ENCODE measurements at places on chromosomes 7 and 10.
A peak's percentile ranks its signal among the peaks of the same experiment; 100 is the strongest.

DNA sequence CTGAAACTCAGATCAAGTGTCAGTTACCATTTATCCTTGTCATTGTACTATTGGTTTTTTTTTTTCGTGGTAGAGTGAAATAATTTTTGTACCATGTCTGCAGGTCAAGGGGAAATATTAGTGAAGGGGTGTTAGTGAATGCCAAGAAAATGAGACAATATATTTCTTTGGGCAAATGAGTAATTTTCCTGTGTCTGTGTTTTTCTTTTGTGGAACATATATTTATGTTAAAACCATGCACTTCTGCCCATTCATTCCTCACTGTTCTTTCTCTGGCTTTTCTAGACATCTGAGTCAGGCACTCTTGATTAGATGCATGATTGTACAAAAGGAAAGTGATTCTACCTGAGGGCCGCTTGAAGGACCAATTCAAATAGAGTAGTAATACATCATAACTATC, 161.6 kb downstream of the BICC1 start:
- no peak for DNase-seq

DNA sequence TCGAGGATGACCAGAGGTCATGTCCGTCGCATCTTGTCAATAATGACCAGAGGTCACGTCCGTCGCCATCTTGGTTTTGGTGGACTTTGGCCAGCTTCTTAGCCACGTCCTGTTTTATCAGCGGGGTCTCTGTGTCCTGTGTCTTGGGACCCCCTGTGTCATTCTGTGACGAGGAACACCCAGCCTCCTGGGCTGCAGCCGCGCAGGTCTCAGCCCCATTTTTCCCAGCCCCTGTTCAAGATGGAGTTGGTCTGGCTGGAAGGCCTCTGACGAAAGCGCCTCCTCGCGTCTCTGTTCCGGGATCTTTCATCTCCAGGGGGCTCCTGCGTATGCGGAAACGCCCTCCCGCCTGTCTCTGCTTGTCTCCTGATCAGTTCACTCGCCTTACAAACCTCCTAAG, 134.2 kb downstream of the ELFN1 start:
- no peak for DNase-seq

DNA sequence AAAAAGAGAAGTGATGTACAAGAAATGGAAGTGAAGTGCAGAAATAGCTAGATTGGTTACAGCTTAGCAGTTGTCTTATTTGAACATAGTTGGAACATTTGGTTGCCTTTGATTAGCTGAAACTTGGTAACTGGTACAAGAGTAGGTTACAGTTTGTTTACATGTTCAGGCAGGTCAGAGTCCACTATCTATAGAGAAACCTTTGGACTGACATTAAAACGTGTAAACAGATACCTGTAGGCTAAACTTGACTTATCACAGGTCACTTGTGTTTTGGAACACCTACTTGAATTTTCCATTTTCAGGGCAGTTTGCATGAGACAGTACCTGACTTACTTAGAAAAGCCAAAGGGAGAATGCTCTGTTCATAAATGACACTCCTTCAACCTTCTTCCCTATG, 28.5 kb upstream of the CYP2C8 start:
- no peak for DNase-seq

- DNase-seq = no peak
These were observed 450.1 kb downstream of the KCNMA1 start for GRCh38 chr10:77187376-77187999.

DNA sequence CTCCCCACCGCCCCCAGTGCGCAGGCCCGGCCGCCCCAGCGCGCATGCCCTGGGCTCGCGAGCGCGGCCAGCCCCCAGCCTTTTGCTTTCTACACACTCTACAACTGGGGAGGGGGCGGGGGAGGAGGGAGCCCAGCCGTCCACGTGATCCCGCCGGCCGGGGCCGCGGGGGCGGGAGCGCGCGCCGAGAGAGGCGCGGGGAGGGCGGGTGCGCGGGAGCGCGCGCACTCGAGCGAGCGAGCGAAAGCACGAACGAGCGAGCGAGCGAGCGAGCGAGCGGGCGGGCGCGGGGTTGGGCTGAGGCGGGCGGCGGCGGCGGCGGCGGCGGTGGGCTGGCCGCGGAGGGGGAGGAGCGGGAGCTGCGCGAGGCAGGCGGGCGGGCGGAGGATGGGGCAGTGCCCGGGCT, at the start of gene AUTS2:
Gene AUTS2, plus strand, starts transcription at position 395 of the 406 bp plus-strand sequence. CDS start 1,179 bp downstream, outside the sequence.
- peak; percentile 13 for DNase-seq

DNA sequence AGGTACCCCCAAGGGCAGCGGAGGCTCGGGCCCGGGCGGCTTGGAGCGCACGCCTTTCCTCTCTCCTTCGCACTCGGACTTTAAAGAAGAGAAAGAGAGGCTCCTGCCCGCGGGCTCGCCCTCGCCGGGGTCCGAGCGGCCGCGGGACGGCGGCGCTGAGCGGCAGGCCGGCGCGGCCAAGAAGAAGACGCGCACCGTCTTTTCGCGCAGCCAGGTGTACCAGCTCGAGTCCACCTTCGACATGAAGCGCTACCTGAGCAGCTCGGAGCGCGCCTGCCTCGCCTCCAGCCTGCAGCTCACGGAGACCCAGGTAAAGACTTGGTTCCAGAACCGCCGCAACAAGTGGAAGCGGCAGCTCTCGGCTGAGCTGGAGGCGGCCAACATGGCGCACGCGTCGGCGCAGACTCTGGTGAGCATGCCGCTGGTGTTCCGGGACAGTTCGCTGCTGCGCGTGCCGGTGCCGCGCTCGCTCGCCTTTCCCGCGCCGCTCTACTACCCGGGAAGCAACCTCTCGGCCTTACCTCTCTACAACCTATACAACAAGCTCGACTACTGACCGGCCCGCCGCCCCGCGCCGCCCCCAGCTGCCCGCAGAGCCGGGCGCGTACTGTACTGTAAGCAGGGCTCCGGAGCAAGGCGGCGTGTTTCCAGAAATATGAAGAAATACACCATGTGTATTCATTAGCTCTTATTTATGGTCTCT, 1.8 kb downstream of the HMX2 start:
- DNase-seq = no peak

GRCh38 chr7:92002720-92003119, 62.1 kb downstream of the AKAP9 start:
- DNase-seq = no peak

DNA sequence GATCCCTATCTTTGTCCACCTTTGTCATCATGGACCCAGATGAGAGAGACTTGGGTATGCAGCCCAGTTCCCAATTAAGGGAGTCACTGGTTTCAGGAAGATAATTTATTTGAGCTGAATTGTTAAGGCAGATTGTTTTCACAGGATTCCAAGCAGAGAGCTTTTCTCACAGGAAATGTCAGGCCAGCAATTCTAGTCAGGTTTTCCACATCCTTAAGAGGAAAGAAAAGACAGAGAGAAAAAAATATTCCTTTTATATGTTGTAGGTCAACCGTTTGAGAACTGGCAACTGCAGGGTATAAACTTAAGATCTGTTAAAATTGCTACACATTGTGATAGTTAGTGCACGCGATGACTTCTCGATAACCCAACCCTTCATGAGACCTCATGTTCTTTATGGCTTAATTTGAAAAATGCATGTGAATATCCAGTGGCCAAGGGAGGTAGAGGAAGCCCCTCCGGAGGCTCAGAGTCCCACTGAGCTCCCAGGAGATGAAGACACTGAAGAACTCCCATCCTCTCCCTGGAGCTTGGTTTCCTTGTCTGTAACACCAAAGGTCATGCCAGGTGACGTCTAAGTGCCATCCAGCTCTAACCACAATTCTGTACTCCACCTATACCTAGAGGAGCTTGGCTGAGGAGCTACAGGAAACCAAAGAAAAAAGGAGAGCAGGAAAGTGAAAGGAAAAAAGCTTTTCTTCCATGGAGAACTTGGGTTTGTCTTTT, 45.6 kb downstream of the MINDY4 start:
- no peak for DNase-seq

DNA sequence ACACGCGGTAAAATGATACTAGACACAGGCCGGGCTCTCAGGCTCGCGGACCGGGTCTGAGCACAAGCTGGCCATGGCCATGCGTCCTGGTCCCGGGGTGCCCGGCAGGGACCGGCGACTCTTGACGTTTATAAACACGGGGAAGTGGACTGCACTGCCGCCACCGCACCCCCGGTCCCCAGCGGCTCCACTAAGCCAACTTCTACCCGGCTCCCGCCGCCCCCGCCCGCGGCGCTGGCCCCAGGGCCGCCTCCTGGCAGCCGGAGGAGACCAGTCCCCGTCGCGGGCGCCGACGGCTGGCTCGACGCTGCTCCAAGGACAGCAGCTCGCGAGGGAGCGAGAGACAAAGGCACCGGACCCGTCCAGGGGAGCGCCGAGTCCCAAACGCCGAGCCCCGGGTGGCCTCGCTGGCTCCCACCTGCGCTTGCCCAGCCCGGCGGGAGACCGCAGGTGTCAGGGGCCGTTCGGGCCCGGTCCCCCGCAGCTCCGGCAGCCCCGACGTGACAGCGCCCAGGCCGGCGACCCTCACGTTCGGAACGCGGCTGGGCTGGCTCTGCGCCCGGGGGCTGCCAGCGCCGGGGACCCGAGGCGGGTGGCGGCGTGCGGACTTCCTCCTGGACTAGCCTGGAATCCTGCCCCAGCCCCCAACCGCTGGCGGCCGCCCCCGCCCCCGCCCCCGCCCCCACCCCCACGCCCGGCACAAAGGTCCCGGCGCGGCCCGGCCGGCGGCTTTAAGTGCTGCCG, 517 bp downstream of the ITGB1 start:
- no peak for DNase-seq

- no peak for DNase-seq
These were observed 237.3 kb upstream of the AGK start for GRCh38 chr7:141313896-141314295.
